ENCODE measurements at places on chromosomes 16 and 17. TPM values are rescaled to one million over a fixed set of nuclear protein-coding genes. Genes with fewer than 3 reads are reported as not detected.

The KCNG4 gene
- total RNA-seq, result not detected

The TPSB2 gene
- not detected for total RNA-seq

The KRTAP4-5 gene
- total RNA-seq, result not detected

DNA sequence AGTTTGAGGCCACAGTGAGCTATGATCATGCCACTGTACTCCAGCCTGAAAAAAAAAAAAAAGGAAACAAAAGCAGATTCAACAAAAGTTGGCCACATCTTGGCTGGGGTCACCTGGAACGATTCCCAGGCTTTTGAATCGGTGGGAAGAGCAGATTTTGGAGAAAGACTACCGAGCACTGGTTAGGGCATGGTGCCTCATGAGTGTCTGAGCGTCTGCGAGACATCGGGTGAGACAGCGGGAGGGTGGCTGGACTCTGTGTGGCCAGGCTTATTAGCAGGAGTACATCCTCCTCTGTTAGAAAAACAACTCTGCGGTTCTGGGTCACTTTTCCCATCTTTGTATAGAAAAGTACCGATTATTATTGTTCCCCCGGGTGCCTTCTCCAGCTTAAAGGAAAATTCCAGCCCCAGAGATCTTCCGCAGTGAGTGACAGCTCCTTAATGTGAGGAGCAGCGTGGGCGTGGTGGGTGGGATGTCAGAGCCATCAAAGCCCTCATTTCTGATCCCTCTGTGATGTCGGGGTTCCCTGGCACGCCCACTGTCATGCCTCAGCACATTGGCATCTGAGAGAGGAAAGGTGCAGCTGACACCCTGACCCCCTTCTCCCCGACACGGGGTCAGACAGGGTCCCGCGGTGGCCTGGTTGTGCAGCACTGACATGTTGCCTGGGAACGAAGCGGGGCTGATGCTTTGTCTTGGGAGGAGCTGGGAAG lies 6.9 kb downstream of the RGS9 start:
- no peak for DNase-seq
- no peak overlapping the region for H3K4me3 ChIP-seq
- no peaks in the 10 kb centered on the region for H3K27me3 ChIP-seq
- peaks cover 31% of the 10 kb centered on the region for H3K4me1 ChIP-seq
- peaks cover 7% of the 10 kb centered on the region for H3K36me3 ChIP-seq

DNA sequence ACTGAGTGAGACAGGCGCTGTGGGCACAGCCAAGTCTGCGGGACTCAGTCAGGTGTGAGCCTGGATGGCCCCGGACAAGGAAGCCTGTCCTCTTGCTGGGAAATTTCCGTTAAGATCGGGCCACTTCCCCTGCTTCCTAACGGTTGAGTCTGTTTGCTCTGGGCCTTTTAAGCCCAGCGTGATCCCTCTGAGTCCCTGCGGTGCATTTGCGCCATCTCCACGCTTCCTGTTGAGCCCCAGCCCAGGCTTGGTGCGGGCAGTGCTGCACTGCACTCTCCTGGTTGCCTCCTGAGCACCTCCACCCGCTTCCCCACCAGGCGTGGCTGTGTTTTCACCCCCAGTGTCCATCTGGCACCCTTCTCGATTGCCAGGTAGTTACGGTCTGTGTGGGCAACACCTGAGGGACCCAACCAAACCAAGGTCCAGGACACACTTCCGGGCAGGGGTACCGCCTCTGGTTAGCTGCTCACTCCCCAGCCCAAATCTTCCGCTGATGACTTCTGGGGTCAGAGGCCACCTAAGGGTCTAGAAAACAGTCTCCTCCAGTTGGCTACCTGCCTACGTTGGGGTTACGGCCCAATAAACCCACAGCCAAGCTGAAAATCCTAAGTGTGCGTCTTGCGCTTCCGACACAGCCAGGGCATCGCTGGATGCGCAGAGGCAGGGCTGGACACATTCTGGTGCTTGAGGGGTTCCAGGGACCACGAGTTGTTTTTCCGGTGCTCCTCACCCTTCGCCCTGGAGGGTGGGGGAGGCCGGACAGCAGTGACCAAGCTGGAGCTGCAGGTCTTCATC lies 1.4 kb upstream of the SLC25A10 start:
- peak overlapping the region; percentile 75 for H3K4me3 ChIP-seq
- DNase-seq, result no peak
- no peaks in the 10 kb centered on the region for H3K27me3 ChIP-seq
- H3K36me3 ChIP-seq, result peaks cover 29% of the 10 kb centered on the region
- H3K4me1 ChIP-seq, result peaks cover 11% of the 10 kb centered on the region

GRCh38 chr17:218432-219110 lies 37.1 kb upstream of the DOC2B start:
- no peak overlapping the region for H3K27ac ChIP-seq
- no peaks in the 10 kb centered on the region for H3K36me3 ChIP-seq

GRCh38 chr17:31530391-31530985 lies 139.0 kb downstream of the RAB11FIP4 start:
- no peak overlapping the region for H3K4me3 ChIP-seq
- no peaks in the 10 kb centered on the region for H3K27me3 ChIP-seq
- H3K27ac ChIP-seq, result no peak overlapping the region
- peaks cover 11% of the 10 kb centered on the region for H3K4me1 ChIP-seq
- H3K36me3 ChIP-seq, result peaks cover 18% of the 10 kb centered on the region

DNA sequence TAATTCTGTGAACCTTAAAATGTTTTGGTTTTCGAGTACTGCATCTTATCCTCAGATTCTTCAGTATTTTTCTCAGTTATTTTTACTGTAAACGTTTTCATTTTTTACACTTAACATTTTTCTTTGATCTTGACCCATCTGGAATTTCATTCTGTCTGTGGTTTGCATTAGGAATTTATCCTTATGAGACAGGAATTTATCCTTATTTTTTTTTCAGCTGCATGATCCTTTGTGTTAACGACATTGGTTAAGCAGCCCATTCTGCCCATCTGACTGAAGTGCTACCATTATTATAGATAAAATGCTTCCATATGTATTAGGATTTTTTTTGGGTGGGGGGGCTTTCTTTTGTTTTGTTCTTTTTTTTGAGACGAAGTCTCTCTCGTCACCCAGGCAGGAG lies 41.0 kb downstream of the SNX29 start:
- no peak overlapping the region for H3K27ac ChIP-seq
- no peak for DNase-seq
- no peak overlapping the region for H3K4me3 ChIP-seq
- H3K36me3 ChIP-seq, result no peaks in the 10 kb centered on the region
- no peaks in the 10 kb centered on the region for H3K4me1 ChIP-seq
- no peaks in the 10 kb centered on the region for H3K27me3 ChIP-seq

- no peak overlapping the region for H3K4me3 ChIP-seq
- peak overlapping the region; percentile 85 for H3K27ac ChIP-seq
- peaks cover 24% of the 10 kb centered on the region for H3K4me1 ChIP-seq
These were observed 16.9 kb upstream of the CYTH1 start for GRCh38 chr17:78798695-78799559.

GRCh38 chr17:74536890-74537289 lies 5.6 kb upstream of the CD300LB start:
- H3K27me3 ChIP-seq, result peaks cover 30% of the 10 kb centered on the region
- no peak overlapping the region for H3K4me3 ChIP-seq
- peaks cover 4% of the 10 kb centered on the region for H3K4me1 ChIP-seq

GRCh38 chr17:6465206-6466003 lies 21.1 kb downstream of the PIMREG start:
- peaks cover 15% of the 10 kb centered on the region for H3K4me1 ChIP-seq
- H3K27ac ChIP-seq, result no peak overlapping the region
- H3K27me3 ChIP-seq, result peaks cover 7% of the 10 kb centered on the region

- no peak for DNase-seq
- H3K36me3 ChIP-seq, result peaks cover 13% of the 10 kb centered on the region
- H3K27me3 ChIP-seq, result no peaks in the 10 kb centered on the region
- H3K4me1 ChIP-seq, result peaks cover 12% of the 10 kb centered on the region
These were observed 96.7 kb downstream of the AATF start for GRCh38 chr17:37045351-37045922.

- peak overlapping the region; percentile 79 for H3K4me3 ChIP-seq
- H3K4me1 ChIP-seq, result peaks cover 6% of the 10 kb centered on the region
- H3K36me3 ChIP-seq, result peaks cover 2% of the 10 kb centered on the region
- no peak for DNase-seq
These were observed 1.1 kb upstream of the TFAP4 start for GRCh38 chr16:4273858-4274311.

DNA sequence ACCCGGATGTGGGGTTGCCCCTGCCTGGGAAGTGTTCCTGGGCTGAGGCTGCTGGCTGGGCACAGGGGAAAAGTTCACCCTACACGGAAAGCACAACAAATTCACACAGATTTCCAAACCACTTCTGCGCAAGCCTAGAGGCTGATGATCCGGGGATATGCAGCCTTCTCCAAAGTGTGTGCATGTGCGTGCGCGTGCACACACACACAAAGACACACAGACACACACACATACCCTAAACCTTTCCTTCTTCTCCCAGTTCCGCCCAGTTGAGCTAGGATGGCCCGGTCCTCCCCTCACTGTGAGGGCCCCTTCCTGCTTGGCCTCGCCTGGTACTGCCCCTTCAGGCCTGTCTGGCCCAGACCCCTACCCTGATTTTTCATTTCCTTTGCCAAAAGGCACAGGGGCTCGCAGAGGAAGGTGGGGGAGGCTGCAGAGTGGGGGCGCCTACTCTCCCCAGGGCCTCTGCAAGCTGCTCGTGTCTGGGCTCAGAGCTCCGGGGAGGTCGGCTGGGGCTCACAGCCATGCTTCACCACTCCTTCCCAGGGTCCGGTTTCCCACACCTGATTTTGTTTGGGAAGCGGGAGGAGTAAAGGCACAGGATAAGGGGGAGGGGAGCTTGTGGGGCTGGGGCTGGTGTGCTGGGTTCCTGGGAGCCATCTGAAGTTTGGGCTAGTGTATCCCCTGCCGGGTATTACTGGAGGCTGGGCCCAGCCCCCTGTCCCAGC lies 144.7 kb downstream of the ENGASE start:
- DNase-seq, result no peak
- H3K27me3 ChIP-seq, result peaks cover 17% of the 10 kb centered on the region
- no peaks in the 10 kb centered on the region for H3K4me1 ChIP-seq

Measured in activated T-helper 2 cell treated with anti-CD3 and anti-CD28 coated beads, Interferon-gamma antibody, Interleukin-2, Interleukin-4, amounts not matched to agents 10 μg/mL and 5 μg/mL and 100 μg/mL, durations not matched to agents 14 hours and 24 hours and 36 hours (primary cell).